Activated T-helper 1 cell treated with Interleukin-2 at 50 U/mL for 16 hours (primary cell): ENCODE measurements at places on chromosomes 12 and 14.

GRCh38 chr12:59444932-59445331, 150.9 kb upstream of the SLC16A7 start:
- no peak for DNase-seq

DNA sequence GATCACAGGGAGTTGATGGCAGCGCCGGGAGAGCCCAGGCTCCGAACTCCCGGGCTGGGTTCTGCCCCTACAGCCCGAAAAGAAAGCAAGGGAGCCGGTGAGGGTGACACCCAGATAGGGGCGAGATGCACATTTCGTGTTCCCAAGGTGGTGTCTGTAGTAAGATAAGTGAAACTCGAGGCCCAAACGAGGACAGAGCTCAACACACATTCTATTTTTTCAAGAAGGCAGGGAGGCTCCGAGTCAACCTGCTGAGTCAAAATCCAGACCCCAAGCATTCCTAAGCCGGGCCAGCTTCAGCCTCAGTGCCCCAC, 24.2 kb upstream of the YY1 start:
- no peak for DNase-seq

DNA sequence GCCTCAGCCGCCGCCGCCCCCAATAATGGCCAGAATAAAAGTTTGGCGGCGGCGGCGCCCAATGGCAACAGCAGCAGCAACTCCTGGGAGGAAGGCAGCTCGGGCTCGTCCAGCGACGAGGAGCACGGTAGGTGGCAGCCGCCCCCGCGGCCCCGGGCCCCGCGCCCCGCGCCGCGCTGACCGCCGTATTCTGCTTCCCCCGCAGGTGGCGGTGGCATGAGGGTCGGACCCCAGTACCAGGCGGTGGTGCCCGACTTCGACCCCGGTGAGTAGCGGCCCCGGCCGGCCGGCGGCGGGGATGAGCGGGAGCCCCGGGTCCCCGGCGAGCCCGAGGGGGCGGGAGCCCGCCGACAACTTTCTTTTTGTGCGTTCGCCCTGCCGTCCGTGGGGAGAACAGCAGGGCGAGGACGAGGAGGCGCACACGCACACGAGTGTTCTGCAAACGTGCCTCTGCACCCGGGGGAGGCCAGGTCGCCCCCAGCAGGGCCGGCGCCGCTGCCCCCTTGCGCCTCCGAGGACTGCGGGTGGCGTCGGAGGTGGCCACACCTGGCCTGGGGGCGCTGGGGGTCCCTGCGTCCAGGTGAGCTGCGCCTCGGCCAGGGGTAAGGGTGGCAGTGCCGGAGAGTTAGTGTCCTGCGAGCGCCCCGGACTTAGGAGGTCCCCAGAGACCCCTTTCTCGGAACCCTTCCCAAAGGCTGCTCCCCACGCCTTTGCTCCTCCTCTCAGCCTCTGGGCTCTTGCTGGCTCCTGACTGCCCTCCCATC, 794 bp downstream of the RCOR1 start:
- peak; percentile 47 for DNase-seq

GRCh38 chr12:57430931-57431566, at the start of gene R3HDM2:
Gene R3HDM2, minus strand, starts transcription at chr12:57431043. Its CDS starts 120,615 bp downstream, at chr12:57310428.
- peak; percentile 93 for DNase-seq

DNA sequence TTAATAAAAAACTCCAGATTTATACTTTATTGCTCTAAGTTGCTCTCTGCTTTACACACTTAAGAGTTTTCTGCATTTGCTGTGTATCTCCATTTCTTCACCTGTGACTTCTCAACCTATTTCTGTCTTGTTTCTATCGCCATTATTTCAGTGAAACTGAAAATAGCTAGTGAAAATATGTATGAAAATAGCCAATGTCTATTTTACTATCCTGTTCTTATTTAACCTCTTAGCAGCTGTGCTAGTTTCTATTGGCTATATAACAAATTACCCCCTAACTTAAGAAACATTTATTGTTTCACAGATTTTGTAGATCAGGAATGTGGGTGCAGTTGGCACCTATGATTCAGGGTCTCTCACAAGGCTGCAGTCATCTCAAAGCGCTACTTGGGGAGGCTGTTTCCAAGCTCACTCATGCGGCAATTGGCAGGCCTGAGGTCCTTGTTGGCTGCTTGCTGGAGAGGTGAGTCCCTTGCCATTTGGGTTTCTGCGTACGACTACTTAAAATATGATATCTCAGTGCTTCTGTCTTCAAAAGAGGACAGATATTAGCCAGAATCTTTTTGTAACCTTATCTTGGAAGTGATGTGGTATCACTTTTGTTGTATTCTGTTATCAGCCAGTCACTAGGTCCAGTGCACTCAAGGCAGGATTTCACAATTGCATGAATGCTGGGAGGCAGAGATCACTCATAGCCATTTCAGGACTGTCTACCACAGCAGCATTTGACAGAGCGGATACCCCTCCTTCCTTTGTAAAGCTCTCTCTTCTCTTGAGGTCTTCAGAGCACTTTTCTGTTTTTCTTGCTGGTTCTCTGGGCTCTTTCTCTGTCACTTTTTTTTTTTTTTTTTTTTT, 7.2 kb downstream of the ERC1 start:
- DNase-seq, result no peak

- DNase-seq, result no peak
These were observed 64.2 kb downstream of the CMAS start for GRCh38 chr12:22110176-22110575.

DNA sequence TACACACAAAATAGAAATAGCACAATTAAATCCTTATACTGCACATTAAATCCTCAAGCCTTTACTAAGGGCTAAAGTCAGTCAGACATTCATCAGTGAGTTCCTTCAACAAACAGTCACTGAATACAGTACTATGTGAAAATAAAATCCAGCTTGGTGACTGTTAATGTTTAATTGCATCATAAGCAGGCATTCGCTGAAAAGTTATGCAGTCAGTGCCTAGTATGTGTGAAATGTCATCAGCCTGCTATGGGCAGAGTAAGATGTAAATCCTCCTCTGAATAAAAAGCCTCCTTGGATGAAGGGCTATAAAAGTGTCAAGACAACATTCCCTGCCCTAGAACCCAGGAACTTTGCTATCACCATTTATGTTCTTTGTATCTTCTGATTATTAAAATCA, 116.4 kb downstream of the PRICKLE1 start:
- DNase-seq, result no peak

GRCh38 chr12:112463478-112463877, 44.7 kb downstream of the PTPN11 start:
- DNase-seq, result no peak

DNA sequence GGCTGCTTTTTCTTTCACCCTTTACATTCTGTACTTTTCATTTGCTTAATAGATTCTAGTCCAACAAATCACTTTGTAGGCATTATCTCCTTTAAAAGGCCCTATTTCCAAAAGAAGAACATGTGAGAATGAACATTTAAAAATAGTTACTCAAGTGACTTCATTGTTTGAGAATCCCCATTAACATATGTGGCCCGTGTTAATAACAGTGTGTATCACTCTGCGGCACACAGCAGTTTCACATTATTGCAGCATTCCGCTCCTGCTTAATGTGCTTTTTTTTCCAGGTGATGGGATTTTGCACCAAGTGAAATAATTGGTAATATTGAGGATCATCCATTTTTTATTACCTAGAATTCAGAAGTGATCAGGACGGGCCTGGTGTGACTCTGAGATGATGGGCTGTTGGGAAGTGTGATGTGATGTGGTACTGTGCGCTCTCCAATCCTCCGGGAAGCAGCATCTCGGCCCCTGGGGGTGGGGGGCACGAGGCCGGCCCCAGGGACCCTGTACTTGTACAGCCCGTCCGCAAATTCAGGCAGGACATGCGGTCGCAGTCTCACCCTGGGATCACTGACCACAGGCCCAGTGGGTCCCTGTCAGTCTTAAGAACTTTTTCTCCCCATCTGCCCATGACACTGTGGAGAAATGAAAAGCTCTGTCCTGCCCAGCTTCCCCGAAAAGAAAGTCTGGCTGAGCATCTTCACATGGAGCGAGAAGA, 32.9 kb downstream of the SLC15A4 start:
- no peak for DNase-seq

DNA sequence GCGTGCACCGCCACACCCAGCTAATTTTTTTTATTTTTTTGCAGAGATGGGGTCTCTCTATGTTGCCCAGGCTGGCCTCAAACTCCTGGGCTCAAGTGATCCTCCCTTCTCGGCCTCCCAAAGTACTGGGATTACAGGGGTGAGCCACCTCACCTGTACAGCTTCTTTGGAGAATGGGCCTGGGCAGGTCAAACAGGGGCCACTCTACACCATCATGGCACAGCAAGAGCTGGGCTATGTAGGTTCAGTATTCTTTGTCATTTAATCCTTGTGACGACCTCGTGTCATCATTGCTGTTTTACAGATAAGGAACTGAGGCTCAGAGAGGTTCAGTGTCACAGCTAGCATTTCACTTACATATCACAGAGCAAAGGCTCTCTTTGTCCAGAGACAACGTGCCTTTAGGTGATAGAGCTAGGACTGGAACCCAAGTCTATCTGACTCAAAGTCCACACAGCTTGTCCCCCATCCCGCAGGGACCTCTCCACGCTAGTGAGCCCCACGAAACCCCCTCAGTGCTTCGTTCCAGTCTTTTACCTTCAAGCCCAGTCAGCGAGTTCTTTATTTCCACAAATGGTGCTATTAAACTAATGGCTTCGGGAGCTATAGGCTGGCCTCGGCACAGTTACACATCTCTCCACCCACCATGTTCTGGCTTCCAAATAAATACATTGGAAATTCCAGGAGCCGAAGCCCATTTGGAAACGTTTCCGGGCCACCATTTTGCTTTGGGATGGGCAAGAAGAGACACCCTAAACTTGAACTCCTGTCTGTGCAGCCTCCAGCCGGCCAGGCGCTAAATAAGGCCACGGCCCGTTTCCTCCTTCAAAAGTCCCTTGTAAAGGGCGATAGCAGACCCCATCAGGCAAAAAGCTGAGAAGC, 660 bp upstream of the MAP1LC3B2 start:
- DNase-seq, result no peak

DNA sequence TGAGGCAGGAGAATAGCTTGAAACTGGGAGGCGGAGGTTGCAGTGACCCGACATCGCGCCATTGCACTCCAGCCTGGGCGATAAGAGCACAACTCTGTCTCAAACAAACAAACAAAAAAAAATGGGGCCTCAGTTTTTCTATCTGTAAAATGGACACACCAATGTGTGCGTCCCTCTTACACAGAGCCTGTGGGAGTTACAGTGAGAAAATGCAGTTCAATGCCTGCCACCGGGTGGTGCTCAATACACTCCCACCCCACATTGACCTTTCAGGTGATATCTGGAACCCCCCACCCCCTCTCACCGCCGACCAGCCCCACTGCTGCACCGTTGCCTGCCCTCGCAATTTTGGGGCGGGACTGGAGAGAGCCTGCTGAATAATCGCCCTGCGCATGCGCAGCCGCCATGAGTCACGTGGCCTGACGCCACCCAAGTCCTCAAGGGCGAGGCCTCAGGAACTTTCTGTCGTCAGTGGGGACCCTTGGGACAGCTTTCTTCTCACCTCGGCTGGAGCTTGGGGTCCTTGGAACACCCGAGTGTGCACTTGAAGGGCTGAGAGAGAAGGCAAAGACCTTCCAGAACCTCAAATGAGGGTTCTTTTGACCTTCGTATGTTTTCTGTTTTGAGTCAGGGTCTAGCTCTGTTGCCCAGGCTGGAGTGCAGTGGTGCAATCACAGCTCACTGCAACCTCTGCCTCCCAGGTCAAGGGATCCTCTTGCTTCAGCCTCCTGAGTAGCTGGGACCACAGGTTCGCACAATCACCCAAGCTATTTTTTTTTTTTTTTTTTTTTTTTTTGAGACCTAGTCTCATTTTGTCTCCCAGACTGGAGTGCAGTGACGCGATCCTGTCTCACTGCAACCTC, 14.6 kb upstream of the CABP1 start:
- DNase-seq, result no peak

GRCh38 chr12:75447691-75448393, 32.7 kb upstream of the GLIPR1 start:
- DNase-seq, result no peak

DNA sequence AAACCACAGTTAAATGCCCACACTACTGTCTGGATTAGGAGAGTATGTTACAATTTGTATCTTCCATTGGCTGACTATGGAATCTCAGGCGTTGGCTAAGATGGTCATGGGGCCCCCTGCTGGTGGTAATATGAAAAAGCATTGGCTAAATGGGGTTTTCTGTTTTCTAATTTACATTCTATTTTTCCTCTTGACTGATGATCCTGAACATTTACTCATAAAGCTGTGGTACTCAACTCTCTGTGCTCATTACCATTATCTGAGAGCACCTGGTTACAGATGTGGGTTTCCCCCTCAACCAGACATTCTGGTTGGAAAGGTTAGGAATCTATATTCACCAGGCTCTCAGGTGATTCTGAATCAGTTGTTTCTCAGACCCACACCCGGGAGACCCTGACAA, 64.8 kb downstream of the WSCD2 start:
- no peak for DNase-seq

GRCh38 chr12:62466018-62466593, 520 bp upstream of the MON2 start:
- DNase-seq, result no peak

DNA sequence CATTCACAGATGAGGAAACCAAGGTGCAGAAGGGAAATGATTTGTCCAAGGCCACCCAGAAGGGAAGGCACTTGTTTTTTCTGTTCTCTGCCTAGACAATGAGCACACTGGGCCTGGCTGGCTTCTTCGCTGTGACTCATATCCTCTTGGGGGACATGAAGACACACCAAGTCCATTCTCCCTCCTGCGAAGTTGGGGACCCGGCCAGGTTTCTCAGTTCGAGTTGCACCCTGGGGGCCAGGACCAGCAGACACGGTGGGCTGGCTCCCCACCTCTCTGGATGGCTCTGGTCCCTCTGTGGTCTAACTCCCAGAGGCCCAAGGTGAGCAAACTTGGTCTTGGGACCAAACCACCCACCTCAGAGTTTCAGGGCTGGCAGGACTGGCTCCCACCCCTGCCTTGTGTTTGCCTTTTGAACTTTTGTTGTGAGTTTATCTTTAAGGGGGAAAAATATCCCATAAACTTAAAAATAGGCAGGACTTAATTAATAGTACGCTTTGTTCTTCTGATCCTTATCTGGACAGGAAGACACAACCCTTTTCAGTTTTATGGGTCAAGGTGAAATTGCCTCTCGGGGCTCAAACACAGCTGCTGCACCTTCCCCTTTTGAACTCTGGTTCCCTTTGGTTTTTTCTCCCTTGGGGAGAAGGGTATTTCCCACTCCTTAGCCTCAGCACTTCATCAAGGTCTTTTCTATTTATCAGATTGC, 9.0 kb upstream of the MLEC start:
- no peak for DNase-seq

- no peak for DNase-seq
These were observed 777.4 kb downstream of the BCL11B start for GRCh38 chr14:98494582-98494981.

DNA sequence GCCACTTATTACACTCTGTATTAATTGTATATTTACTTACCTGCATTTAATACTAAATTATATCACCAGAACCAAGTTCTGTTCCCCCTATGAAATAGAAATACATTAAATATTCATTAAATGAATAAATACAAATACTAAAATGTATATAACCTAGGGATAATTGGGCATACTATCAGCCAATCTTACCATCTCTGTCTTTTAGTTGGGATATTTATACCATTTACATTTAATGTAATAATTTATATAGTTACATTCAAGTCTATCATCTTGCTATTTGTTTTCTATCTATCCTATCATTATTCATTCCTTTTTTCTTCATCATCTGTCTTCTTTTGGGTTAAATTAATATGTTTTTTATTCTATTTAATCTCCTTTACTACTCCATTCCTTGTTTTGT, 4.1 kb upstream of the ADAMTS20 start:
- no peak for DNase-seq
